ENCODE measurements at places on chromosomes 11 and 22.

GRCh38 chr11:1263010-1263409, 40.1 kb downstream of the MUC5B start:
- DNase-seq: no peak

DNA sequence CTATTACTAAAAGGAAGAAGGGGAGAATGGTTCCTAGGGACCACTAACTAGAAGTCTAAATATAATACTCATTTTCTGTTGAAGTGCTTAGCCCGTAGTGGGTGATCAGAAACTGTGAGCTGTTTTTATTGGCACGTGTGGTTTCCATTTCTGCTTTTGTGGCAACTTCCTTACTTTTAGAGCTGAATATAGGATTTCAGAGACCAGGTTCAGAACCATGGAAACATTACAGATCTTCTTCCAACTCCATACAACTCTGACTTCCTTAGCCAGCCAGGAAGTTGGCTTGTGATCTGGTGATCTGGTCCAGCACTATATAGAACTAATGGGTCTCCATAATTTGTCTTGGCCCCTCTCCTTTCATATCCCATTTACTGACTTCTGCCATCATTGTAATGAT, 2.6 kb upstream of the ME3 start:
- no peak for DNase-seq

- peak; percentile 73 for DNase-seq
These were observed 33.1 kb upstream of the SMPD1 start for GRCh38 chr11:6357222-6357621.

DNA sequence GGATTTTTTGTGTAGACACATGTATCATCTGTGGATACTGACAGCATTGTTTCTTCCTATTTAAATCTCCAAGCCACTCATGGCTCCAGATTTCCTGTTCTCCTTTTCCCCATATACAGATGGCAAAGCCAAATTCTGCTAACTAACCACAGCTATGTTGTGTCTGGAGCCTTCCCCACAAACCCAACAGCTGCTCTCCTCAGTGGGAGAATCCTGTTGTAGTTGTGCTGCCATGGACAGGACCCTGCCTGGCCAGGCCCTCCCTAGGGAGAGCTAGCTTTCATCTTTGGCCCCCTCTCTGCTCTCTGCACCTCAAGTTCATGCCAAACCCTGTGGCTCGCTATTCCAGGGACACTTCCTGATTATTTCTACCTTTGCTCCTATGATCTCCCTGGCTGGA, 106.4 kb upstream of the CCDC90B start:
- no peak for DNase-seq

GRCh38 chr22:49885881-49886280, 32.2 kb downstream of the ZBED4 start:
- no peak for DNase-seq

DNA sequence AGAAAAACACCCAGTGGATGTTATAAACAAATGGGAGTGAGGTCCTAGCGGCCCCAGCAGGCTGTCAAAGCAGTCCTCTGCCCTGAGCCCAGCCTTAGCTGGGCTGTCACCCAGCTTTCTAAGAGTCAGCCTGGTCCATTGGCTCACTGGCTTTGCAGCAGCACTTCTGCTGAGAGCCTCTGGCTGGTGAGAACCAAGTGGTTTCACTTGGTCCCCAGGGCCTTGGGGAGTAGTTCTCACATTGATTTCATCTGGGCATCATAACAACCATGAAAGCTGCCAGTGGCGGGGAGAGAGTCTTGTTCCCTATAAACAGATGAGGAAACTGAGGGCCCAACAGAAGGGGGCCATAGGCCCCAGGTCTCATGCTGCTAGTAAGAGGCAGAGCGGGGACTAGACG, 11.4 kb downstream of the SEC14L6 start:
- no peak for DNase-seq

DNA sequence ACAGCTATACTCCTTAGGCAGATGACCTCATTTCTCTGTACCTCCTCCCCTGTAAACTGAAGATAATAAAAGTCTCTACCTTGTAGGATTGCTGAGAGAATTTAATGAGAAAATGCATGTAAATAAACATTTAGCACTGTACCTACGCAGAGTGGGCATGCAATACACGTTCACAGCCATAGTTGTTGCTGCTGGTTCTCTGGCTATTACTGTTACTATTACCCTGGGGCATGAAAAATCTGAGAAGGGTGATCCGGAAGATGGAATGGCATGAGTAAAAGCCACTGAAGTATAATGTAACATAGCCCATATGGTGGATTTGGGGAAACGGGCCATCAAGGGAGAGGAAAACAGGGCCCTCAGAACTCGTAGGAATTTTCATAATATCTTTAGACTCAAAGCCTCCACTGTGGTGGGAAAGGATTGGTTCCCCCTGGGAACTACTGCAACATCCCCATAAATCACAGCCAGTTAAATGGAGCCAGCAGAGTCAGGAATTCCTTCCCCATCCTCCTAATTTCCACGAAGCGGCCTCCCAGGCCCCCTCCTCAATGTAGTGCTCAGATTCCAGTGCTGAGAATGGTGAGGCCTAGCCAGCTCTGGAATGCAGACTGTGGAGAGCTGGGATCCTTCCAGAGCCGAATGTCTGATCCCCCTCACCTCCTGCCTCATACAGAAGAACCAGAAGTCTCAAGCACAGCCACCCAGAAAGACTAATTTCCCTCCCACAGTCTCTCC, 205.3 kb downstream of the MN1 start:
- DNase-seq: no peak

GRCh38 chr11:126482586-126483108, 127.2 kb downstream of the ST3GAL4 start:
- no peak for DNase-seq

DNA sequence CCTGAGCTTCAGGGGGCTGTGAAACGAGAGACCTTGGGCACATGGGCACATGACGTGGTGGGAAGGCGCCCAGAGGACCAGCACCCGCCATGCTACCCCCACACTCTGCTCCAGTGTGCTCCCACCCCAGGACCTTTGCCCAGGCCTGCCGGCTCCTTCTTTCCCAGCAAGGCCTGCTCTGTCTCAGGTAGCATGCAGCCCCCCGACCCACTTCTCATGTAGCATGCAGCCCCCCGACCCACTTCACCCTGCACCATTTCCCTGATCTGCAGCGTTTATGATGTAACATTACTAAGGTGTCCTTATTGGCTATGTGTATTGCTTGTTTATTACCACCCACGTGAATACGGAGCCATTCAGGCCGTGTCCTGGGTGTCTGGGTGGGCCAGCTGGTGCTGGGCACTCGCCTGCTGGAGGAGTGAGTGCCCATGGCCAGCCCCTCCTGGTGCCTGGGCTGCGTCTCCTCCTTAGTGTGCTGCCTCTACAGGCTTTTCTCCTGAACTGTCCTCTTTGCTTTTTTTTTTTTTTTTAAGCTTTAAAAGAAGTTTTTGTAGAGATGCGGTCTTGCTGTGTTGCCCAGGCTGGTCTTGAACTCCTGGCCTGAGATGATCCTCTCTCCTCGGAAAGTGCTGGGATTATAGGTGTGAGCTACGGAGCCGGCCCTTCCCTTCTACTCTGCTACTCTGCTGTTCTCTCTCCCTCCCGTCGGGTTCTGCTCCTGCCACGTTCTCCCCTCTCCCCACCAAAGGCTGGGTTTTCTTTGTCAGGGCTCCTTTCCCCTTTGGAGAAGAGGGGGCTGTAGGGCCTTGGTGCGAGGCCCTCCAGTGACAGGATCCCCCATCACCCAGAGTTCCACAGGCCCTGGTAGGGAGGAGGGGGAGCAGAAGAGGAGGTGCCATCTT, 29.4 kb downstream of the LRP5 start:
- no peak for DNase-seq

DNA sequence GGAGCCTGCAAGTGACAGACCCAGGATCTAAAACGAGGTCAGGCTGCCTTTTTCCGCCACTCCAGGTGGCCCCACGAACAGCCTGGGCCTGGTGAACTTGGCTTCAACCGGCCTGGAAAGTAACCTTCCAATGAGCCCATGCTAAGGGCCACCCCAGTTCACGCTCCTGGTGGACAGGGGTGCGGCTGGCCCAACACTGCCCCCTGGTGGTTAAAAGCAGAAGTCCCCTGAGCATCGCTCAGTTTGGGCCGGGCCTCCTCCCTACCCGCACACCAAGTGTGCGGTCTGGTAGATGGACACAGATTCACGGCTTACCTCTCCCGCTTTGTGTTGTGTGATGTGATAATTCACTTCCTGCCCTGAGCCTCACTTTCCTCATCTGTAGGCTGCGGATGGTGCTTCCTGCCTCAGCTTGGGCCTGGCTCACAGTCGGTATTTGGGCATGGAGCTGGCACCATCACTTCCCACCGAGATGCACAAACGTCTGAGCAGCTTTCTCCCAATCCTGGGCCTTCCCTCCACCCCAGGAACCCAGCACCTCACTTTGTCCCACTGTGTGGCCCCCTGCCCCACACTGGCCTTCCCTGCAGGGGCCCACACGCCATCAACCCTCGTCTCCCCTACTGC, 13.7 kb upstream of the SEC14L3 start:
- DNase-seq: peak; percentile 23

DNA sequence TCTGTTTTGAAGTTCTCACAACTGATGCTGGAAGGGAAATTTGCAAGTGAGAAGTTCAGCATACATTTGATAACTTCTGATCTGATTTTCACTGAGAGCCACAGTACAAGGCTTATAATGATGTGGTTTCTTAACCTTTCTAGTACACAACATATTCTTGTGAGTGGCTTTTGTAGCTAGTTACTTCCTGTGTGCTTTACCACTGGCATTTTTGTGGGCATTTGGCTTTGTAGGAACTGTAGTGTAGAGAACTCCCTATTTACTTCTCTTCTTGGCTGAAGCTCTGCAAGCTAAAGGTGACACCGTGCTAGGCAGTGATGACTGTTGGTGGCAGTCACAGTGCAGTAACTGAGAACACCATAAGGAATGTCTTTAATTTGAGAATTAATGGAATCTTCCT, 14.9 kb downstream of the USP47 start:
- DNase-seq: no peak

GRCh38 chr11:69878144-69878883, 59.1 kb upstream of the FGF3 start:
- no peak for DNase-seq

DNA sequence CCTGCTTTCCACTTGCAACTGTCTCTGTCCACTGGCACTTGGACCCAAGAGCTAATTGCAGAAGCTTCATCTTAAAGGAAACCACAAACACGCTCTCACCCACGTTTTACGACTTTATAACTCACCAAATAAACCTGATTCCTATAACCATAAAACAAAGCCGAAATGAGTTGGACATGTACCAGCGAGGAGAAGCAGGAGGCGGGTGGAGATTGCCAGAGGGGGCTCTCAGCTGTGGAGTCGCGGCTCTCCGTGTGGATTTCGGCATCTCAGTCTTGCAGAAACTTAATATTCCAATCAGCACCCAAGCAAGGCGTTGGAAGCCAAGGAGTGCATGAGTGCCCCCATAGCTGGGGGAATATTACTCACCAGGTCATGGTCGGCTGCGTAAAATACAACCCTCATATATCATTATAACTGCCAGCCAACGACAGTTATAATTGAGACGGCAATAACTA, 483.6 kb downstream of the MN1 start:
- DNase-seq: peak; percentile 32

- DNase-seq: no peak
These were observed 110.6 kb upstream of the NECTIN1 start for GRCh38 chr11:119839476-119840133.

DNA sequence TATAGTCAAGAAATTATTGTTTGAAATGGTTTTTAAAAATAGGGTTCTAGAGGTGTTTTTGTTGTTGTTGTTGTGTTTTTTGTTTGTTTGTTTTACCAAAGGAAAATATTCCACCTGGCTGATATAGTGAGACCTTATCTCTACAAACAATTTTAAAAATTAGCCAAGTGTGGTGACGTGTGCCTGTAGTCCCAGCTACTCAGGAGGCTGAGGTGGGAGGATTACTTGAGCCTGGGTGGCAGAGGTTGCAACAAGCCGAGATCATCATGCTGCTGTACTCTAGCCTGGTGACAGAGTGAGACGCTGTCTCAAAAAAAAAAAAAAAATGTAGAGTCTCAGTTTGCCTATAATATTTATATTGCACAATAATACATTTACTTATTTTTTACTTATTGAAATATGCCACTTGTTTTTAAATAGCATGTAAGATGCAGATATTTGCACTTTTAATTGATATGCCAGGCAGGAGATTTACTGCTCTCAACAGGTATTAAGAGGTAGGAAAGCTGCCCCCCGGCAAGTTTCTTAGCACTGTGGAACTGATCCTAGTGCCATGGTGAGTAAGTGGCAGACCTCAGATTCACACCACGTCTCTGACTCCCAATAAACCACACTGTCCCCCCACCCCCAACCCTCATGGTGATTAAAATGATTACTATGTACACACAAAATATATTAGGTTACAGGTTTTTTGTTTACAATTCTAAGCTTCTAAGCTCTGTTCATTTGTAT, 157.4 kb downstream of the TEAD1 start:
- DNase-seq: no peak

GRCh38 chr11:86475027-86475426, 100.3 kb downstream of the CCDC81 start:
- no peak for DNase-seq

GRCh38 chr11:92675810-92676209, 293.6 kb upstream of the MTNR1B start:
- no peak for DNase-seq

GRCh38 chr22:39528681-39529486, 3.7 kb downstream of the RPS19BP1 start:
- peak; percentile 77 for DNase-seq

GRCh38 chr22:48554893-48555572, 1272.6 kb downstream of the BRD1 start:
- DNase-seq: no peak

GRCh38 chr11:1834779-1835670, at the start of gene SYT8:
SYT8 (plus strand) TSS chr11:1834990; CDS start chr11:1835106, 116 bp downstream.
- no peak for DNase-seq

DNA sequence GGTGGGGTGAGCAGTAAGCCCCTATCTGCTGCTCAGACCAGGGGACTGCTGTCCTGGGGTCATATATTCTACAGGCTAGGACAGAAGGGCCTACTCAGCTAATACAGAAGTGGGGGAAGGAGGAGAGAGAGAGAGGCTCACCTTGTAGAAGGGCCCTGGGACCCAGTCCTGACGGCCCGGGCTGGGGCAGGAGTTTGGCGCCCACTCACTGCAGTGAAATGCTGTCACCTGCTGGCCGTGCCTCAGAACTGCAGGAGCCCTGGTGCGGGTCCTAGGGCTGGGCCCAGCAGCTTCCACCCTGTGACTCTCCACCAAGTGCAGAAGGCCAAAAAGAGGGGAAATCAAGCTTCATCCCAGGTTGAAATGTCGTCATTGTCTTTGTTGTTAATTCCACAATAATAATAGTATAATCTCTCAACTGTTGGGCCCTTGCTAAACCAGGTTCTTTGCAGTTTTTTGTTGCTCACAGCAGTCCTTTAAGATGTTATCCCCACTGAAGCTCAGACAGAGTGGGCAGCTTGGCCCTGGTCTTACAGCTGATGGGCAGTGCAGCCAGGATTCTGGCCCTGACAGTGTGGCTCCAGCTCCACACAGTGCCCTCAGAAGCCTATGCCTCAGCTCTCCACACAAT, 29.6 kb downstream of the TRIM29 start:
- DNase-seq: peak; percentile 17

DNA sequence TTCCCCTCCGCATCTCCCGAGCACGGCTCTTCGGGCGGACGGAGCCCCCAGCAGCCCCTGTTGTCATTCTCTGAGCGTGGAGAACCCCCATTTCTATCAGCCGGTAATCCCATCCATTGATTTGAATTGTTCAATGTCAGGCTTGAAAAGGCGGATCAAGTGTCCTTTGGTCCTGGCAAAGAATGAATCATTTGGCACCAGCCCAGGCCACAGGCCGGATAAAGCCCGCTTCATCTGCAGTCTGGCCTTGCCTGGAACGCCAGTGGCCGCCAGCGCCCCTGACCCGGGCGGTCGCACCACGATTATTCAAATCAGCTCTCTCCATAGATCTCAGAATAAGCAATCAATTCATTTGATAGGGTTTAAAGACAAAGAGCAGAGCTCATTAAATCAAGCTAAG, 188.9 kb downstream of the BRD1 start:
- no peak for DNase-seq

Measured in GM04504 (cell line).